ENCODE measurements at places on chromosomes 2 and 18.

- DNase-seq: no peak
These were observed 250.7 kb upstream of the SALL3 start for GRCh38 chr18:78728784-78729467.

DNA sequence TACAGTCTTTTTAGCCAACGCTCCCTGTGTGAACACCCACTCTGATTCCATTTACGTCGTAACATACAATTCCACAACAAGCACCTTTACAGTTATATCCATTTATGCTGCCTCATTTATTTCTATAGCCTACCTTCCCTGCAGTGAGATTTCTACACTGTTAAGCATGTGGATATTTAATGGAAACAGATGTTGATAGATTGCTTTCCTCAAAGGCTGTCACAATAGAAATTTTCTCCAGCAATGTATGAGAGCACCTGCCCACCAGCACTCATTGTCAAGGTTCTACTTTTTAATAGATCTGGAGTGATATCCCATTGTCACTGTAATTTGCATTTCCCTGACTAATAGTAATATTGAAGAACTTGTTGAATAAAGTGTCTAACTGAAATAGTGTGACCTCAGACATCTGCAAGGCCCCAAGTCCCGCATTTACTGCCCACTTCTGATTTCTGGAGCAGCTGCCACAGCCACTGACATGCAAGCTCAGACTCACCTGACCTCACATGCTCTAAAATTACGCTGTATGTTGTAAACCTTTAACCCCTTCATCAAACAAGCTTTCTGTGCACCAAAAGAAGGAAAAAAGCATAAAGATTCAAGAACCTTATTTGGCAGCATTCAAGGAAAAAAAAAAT lies 295.1 kb downstream of the CNTNAP5 start:
- DNase-seq: no peak

DNA sequence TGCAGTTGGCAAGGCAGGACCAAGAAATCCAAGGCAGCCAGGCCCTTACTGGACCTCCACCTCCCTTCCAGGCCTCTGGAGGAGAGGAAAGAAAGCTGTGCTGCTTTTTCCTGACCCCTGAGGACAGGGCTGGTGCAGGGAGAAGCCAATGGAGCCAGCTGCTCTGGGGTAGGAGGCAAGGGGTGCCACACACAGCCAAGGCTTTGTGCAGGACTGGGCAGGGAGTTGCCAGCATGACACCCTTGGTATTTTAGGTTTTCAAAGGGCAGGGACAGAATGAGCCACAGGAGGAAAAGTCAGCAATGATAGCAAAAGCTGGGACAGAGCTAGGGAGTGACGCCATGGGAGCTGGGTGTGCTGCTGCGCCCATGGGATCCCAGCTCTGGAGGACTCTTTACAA lies 22.9 kb downstream of the CCT7 start:
- no peak for DNase-seq

- no peak for DNase-seq
These were observed 23.7 kb upstream of the ACKR3 start for GRCh38 chr2:236545814-236546480.

DNA sequence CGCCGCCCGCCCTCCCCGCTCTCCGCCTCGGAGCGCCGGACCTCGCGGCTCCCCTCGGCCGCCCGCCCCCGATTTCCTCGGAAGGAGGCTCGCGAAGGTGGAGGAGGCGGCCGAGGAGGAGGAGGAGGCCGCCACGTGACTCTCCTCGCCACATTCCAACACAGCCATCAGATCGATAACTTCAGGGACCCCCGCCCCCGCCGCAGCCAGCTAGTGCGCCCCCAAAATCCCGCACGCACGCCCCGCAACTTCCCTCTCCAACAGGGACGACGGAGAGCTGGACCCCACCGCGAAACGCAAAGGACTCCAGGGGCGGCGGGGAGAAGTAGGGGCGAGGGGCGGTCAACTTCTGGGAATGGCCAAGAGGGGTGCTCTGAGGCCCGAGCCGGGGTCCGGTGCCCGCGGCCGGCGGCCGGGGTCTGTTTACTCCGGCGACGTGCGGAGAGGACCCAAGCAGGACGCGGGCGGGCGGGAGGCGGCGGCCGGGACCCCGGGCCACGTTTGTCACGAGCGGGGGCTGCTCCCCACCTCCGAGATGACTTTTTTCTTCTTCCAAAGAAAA lies 2.0 kb downstream of the ZNF521 start:
- DNase-seq: peak; percentile 29

GRCh38 chr2:190723397-190724090 lies 74.7 kb downstream of the NAB1 start:
- no peak for DNase-seq

- no peak for DNase-seq
These were observed 116.8 kb downstream of the SPTBN1 start for GRCh38 chr2:54572636-54573536.

- DNase-seq: no peak
These were observed 10.7 kb upstream of the PAPOLG start for GRCh38 chr2:60745330-60745729.

- DNase-seq: peak; percentile 67
These were observed 4.7 kb upstream of the CFAP65 start for GRCh38 chr2:219045937-219046550.

- no peak for DNase-seq
These were observed 94.0 kb downstream of the AQP4 start for GRCh38 chr18:26771524-26771923.

DNA sequence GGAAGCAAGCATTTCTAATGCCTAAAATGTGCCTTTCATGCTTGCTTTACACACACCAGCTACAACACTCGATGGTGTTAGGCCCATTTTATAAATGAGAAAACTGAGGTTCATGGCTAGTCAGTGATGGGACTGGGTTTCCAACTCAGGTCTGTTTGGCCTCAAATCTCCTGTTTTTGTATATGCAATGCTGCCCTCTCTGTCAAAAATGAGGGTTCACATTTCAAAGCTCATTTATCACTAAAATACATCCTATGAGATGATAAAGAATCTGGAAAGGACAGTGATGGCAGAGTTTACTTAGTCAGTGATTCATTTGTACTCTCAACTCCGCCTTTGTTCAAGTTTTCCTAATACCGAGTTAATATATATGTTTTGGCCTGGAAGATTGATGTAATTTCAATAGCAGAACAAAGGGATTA lies 92.3 kb downstream of the KCTD1 start:
- DNase-seq: no peak

Data from AG08396 (cell line).